H54 (cell line): ENCODE measurements at places on chromosomes 6 and 20.

- DNase-seq: no peak
These were observed 31.2 kb downstream of the FAM83B start for GRCh38 chr6:54877713-54878317.

GRCh38 chr20:15339264-15339663 is 1001.9 kb upstream of the FLRT3 start:
- no peak for DNase-seq

GRCh38 chr6:167152862-167153261 is 4.9 kb downstream of the GPR31 start:
- no peak for DNase-seq

DNA sequence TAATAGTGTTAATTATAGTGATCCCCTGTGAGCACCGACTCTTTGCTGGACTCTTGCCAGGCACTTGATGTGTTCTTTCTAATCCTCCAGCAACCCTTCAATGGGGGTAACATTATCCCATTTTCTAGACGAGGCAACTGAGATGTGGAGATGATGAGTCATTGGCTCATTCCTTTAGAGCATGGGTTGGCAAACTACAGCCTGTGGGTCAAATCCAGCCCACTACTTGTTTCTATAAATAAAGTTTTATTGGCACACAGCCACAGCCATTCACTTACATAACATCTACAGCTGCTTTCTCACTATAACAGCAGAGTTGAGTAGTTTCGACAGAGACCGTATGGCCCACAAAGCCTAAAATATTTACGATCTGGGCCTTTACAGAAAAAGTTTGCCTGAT is 249.5 kb upstream of the KCNG1 start:
- no peak for DNase-seq

- no peak for DNase-seq
These were observed 101.4 kb downstream of the FAM120B start for GRCh38 chr6:170407932-170408331.

DNA sequence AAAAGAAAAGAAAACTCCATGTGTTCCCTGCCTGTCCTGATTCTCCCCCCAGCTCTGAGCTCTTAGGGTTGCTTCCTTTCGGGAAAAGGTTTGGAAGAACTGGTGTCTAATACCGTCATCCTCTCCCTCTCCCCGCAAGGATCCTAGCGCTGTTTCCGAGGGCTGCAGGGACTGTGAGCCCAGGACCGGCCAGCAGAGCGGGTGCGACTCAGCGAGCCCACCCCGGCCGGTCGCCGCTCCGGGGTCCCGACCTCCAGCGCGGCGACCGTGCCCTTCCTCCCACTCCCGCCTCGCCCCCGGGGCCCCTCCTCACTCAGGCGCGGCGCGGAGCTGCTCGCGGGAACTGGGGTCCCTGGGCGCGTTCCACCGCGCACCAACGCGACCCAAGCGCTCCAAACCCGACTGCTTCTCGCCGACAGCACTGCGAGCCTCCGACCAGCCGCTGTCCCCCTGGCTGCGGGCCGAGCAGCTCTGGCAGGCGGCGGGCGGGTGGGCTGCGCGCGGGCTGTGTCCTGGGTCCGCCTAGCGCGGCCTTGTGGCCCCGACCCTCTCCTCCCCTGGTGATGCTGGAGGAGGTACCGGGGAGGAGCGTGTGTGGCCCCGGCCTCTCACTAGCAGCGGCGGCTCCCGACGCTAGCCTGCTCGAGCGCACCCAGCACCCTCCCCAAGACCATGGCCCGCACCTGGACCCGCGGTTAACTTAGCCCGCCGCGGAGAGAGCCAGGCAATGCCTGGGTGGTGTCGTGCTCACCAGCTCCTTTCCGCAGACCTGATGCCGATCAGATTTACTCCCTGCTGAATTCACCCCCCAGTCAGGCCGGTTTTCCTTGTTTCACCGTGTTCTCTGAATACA is at the start of gene PLA2G7:
PLA2G7 (minus strand) TSS at position 509 of the 853 bp plus-strand sequence. CDS start 12,484 bp downstream, outside the sequence.
- no peak for DNase-seq

DNA sequence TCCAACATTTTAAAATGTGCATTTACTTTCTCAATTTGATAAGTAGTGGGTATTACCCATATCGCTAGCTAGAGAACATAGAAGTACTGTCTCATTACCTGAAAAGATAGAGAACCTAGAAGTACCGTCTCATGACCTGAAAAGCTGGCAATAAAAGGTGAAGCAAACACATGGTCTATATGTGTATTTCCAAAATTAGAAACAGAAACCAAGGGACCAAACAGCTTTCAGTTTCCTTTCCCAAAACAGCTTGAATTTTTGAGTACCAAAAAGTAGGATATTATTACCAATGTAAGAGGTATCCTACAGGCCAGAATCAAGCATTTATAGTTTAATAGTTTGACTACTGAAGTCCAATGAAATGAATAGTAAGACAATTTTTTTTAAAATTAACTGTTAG is 77.2 kb downstream of the KIF13A start:
- no peak for DNase-seq

DNA sequence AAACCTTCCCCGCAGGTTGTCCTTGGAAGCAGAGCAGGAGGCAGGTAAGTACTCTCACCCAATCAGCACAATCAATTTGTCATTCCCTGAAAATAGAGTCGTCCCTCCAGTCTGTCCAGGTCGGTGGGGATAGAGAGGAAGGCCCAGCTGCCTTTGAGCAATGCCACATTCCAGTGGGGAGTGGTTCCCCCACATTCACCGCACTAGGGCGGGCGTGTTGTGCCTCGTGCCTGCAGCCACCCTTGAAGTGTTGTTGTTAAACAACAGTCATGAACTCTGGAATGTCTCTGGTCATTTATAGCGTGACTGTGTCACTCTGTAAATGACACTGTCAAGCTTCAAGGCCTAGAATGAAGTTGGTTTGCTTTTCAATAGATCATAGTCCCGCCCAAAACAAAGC is 33.4 kb downstream of the PRDM1 start:
- no peak for DNase-seq

DNA sequence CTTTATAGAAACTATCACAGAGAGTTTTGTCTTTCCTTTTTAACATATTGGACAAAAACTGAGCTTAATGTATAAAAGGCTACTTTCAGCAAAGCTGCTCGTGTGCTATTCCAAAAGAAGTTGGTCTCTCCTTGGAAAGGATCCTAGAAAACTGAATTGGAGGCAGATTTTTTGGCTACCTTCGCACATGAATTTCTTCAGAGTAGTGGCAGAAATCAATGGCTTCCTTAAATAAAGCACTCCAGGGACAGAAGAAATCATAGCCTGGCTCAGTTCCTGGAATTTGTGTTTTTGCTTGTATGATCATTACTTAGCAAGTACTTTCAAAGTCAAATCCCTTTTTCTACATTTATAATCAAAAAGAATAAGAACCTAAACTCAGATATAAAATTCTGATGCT is 780.3 kb downstream of the PHF3 start:
- DNase-seq: no peak

GRCh38 chr6:150702675-150703074 is 103.0 kb downstream of the PLEKHG1 start:
- DNase-seq: no peak

DNA sequence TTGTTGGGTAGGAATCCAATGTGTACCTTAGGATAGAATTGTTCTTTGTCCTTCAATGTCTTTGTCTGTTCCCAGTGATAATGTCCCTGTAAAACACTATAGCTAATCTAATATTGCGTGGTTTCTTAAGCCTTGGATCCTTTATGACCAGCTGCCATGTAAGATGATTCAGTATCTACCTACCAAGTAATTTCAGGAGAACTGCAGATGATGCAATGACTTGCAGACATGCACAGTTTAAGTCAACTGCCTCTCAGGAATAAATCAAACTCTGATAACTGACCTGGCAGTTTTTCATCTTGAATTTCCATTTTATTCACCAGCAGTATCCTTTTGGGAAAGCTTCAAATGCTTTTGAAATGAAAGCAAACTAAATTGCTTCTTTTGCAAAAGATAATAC is 157.8 kb downstream of the TPBG start:
- DNase-seq: no peak

GRCh38 chr6:126797981-126798380 is 320.5 kb upstream of the RSPO3 start:
- no peak for DNase-seq

GRCh38 chr20:38216201-38216600 is 44.3 kb downstream of the KIAA1755 start:
- no peak for DNase-seq
